Upper lobe of right lung (tissue), 1 donor: ENCODE measurements at places on chromosomes 1 and 21.

- H3K4me3 ChIP-seq: no peak overlapping the region
- DNase-seq: no peak
- no peaks in the 10 kb centered on the region for H3K4me1 ChIP-seq
- peaks cover 45% of the 10 kb centered on the region for H3K36me3 ChIP-seq
Observed at GRCh38 chr21:46391773-46392172, 66.9 kb upstream of the DIP2A start.

DNA sequence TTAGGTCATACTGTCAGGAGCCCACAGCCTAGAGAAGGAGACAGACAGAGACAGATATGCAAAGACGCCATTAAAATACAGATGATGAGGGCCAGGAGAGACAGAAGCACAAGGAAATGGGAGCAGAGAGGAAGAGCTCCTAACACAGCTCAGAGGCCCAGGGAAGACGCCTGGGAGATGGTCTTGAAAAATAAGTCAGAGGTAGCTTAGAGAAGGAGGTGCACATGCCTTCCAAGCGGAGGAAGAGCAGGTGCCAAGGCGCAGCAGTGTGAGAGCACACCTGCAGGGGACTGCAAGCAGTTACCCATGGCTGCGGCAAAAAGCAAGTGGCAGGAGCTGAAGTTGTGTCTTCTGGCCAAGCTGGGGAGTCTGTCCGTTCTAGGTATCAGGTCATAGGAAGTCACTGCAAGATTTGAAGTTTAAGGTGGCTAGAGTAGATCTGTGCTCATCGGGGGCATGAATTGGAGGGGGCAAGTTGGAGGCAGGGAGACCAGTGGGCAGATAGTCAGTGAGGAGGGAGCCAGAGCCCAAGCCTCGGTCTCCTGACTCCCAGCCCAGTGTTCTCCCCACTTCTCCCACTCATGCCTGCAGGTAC, 1.3 kb upstream of the TRABD2B start:
- no peak for DNase-seq
- H3K27ac ChIP-seq: no peak overlapping the region
- peaks cover 24% of the 10 kb centered on the region for H3K27me3 ChIP-seq
- no peaks in the 10 kb centered on the region for H3K36me3 ChIP-seq

GRCh38 chr1:192485692-192486436, 89.7 kb upstream of the RGS1 start:
- no peaks in the 10 kb centered on the region for H3K4me1 ChIP-seq
- no peaks in the 10 kb centered on the region for H3K36me3 ChIP-seq
- H3K4me3 ChIP-seq: no peak overlapping the region
- DNase-seq: no peak
- no peak overlapping the region for H3K27ac ChIP-seq

DNA sequence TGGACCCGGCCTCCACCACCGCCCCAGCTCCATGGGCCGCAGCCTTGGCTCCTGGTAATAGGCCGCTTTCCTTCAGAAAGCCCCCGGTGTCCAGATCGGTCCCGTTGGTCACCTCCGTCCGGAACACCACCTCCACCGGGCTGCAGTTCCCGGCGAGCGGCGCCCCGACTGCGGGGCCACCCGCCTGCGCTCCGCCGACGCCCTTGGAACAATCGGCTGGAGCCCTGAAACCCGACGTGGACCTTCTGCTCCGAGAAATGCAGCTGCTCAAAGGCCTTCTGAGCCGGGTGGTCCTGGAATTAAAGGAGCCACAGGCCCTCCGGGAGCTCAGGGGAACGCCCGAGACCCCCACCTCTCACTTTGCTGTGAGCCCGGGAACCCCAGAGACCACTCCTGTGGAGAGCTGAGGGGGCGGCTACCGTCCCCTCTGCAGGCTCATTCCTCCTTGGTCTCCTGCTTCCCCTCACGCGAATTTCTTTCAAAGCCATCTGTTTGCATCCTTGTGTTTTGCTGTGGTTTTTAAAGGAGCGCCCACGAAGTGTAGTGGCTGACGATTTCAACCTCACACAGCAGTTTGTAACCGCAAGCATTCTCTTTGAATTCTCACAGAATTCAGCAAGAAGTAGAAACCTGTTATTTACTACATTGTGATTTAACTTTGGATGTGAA, 6.0 kb downstream of the FCRLB start:
- H3K4me1 ChIP-seq: peaks cover 5% of the 10 kb centered on the region
- no peaks in the 10 kb centered on the region for H3K27me3 ChIP-seq
- H3K27ac ChIP-seq: peak overlapping the region; percentile 90

- peak within 1 kb of the TSS; percentile 83 for H3K27ac ChIP-seq
- peak; percentile 89 for DNase-seq
- no peaks in the 10 kb centered on the region for H3K27me3 ChIP-seq
- H3K4me1 ChIP-seq: peaks cover 22% of the 10 kb centered on the region
Observed at GRCh38 chr1:45010855-45011811, at the start of gene HECTD3. HECTD3 (minus strand) TSS chr1:45011324; CDS start chr1:45011257, 67 bp downstream.

- no peaks in the 10 kb centered on the region for H3K36me3 ChIP-seq
- H3K4me3 ChIP-seq: no peak overlapping the region
- no peaks in the 10 kb centered on the region for H3K27me3 ChIP-seq
- no peak overlapping the region for H3K27ac ChIP-seq
Observed at GRCh38 chr1:116855773-116856201, 53.9 kb upstream of the PTGFRN start.
